ENCODE measurements at places on chromosomes 6 and 20.
A peak's percentile ranks its signal among the peaks of the same experiment; 100 is the strongest.

DNA sequence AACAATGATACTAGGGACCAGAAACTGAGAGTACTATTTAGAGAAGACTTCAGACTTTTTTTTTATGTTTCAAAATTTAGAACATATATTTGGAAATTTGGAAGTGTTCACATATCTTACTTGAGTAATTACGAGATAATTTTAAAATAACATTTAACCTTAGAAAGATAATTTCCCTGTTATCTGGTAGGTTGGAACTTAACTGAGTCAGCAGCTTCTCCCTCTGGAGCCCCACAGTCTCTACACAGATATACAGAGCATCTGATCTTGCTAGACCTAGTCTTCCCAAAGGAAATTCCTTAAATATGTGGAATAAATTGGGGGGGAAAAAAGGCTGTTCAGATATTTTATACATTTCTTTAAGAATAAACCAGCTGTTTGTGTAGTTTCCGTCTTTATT lies 48.6 kb downstream of the TSPYL4 start:
- no peak for DNase-seq

GRCh38 chr6:73747289-73747688 lies 51.3 kb downstream of the CD109 start:
- no peak for DNase-seq

DNA sequence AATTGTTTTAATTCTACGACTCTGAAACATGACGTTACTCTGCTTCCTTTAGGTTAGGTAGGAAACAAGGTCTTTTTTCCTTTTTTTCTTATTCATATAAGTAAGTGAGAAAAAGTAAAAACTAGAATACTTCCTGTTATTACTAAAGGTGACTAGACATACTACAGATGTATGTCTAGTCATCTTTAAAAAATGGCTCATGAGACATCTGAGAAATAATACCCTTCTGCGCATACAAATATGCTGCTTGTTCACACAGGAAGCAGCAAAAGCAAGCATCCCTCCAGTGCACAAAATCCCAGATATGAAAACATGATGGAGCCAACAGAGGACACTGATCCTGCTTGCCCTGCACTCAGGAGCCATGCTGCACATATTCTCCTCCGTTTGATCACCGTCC lies 699.1 kb downstream of the EPM2A start:
- no peak for DNase-seq

GRCh38 chr20:34260208-34260942 lies 19.2 kb downstream of the ASIP start:
- no peak for DNase-seq

- DNase-seq: no peak
Observed at GRCh38 chr6:124535299-124535698, 426.9 kb upstream of the RNF217 start.

DNA sequence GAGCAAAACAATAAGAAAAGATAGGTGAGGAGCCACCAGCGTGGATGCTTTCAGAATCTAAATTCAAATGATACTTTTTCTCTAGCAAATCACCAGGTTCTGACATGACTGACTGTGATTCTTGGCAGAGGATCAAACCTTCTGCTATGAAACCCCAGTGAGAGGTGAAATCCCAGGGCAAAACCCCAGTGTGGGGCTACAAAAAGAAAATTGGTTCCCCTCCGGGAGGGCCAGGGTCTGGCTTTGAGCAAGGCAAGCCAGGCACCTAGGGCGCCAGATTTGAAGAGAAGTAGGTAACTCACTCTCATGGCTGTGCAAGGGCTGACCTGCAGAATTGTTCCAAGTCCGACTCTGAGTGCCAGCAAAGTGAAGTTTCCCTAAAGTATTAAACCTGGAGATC lies 20.2 kb upstream of the RALGAPA2 start:
- DNase-seq: no peak

DNA sequence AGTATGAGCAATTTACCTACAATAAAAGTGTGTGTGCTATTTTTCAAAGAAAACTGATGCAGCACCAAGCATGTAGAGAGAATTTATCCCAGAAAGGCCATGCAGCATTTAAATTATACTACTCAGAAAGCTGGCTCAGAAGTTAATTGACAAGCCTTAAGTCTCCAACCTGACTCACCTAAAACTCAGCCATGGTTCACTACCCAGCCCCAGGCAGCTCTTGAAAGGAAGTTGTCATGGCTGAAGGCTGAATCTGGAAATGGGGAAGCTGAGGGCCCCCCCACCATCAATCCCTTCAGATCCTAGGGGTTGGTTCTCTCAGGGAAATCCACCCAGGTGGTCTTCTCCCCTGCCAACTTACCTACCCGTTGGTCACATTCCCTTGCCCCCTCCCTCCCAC lies 19.7 kb downstream of the PPIL6 start:
- DNase-seq: no peak

DNA sequence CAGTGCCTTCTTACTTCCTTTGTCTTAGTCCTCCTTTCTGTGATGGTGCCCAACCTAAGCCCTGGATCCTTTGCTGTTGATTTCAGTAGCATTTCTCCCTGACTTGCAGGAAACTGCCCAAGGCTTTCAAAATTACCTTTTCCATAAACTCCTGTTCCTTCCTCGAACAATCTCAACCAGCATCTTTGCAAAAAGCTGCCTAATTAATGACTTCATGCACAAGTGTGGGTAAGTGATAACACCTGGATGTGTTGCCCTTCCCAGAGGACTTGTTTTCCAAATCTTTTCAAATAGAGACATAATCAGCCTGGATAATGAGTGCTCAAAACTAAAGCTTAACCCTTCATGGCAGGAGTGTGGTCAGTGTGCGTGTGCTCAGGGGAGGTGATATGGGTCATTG lies 118.0 kb downstream of the PCSK2 start:
- DNase-seq: no peak

GRCh38 chr20:21104466-21104761 lies 1.7 kb downstream of the LINC00237 start:
- DNase-seq: no peak

DNA sequence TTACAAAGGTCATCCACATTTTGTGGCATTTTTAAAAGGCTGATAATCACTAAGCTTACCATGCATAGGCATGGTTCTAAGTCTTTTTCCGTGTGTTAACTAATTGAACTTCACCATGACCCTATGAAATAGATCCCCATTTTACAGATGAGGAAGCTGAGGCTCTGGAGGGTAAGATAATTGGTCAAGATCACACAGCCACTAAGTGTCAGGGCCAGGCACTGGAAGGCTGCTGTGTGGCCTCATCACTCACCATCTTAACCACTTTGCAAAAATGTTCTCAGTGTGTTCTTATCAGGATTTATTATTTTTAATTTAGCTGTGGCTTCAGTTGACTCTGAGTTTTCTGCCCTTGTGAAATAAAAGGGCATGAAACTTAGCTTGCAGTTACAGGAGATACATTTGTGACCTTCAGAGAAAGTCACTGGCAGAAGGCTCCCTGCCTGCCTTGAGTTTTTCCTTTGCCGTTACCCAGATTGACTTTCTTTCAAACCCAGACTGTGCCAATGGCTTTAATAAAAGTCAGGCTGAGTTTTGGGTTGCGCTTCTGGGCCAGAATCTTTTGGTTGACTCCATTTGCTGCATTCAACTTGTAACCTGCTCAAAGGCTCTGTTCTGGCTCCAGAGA lies 82.0 kb downstream of the EZR start:
- no peak for DNase-seq

- no peak for DNase-seq
Observed at GRCh38 chr6:74287932-74288331, 591.9 kb downstream of the CD109 start.

GRCh38 chr6:14118091-14118439 lies 493 bp downstream of the CD83 start:
- DNase-seq: no peak

DNA sequence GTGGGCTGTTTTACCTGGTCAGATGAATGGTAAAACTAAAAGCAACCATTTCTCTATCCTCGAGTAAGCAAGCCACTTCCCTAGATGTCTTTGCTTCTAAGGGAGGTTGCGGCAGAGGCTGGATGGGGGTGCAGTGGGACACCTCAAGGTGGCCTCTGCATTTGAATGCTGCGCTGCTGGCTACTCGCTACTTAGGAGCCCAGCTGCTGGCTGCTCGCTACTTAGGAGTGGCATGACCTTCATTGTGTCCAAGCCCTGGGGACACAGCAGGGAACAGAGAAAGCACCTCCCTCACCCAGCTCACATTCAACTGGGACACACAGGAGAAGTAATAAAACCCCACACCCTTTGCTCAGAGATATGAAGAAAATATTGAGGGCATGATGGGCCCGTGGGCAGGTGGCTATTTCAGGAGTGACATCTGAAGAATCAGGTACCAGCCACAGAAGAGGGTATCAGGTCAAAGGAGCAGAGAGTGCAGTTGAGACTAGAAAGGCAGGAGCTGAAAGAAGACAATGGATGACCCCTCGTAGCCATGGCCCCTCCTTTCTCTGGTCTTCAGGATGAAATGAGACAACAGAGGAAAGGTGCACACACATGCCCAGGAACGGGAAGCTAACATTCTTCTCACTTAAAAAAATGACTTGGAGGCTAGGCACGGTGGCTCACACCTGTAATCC lies 149.4 kb downstream of the ZMYND8 start:
- DNase-seq: no peak

- DNase-seq: no peak
Observed at GRCh38 chr20:9476637-9477036, 37.8 kb upstream of the LAMP5 start.

- DNase-seq: no peak
Observed at GRCh38 chr6:2962004-2962403, 9.4 kb downstream of the SERPINB6 start.

DNA sequence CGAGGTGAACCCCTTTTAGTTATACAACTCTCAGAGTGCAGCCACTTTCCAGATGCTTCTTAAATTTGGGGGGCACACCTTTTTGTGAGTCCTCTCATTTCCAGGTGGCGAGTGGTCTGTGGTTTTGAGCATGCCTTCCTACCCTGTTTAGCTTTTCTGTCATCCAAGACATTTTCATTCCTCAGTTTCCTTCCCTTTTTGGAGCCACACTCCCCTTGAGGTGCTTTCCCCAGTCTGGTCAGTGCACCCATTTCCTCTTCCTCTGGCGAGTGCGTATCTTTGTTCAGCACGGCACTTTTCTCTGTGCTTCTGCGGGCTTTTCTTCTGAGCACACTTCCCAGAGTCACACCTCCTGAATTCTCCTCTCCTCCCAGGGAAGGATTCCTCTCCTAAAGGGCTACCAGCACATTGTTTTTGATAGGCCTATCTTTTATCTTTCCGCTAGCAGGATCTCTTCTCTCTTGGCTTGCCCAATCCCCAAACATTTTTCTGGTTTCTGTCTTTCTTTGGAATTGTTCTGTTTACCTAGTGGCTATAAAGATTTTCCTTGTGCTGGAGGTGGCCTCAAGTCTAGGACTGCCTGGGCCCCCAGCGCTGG lies 1.4 kb downstream of the PHF20 start:
- no peak for DNase-seq

- peak; percentile 20 for DNase-seq
Observed at GRCh38 chr6:52233975-52234823, 10.1 kb downstream of the IL17F start.

- DNase-seq: no peak
Observed at GRCh38 chr6:142612956-142613355, 311.1 kb downstream of the ADGRG6 start.

DNA sequence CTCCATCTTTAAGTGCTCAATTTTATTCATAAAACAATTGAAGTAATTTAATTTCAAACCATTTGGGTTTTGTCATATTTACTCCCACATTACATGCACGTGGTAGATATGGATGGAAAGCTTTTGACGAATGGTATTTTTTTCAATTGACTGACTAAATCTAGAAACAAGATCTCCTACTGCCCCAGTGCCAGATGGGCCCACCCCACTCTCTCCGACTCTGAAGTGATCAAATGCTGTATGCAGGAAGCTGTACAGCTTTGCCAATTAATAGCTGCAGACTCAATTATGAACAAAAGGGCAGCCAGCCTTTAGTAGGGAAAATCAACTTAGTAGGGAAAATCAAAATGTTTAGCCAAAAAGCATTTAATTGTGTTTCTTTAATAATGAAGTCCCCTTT lies 46.2 kb downstream of the PACRG start:
- no peak for DNase-seq

DNA sequence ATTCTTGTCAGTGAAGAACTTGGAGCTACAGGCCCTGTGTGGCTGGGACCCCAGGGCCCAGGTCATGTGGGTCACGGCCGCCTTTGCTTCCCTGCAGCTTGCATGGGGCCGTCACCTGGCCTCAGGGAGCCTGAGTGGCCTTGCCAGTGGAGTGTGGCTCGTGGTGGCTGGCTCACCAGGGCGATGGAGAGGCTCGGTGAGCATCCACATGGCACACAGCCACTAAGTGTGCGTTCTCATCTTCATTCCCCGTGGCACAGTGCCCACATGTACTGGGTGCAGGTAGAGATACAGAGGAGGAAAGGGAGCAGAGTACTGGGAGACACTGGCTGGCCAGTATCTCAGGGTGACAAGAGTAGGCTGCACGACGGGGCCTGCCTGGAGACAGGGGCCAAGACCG lies 21.5 kb downstream of the MANBAL start:
- no peak for DNase-seq

- DNase-seq: no peak
Observed at GRCh38 chr20:51643390-51643789, 100.9 kb upstream of the NFATC2 start.

- DNase-seq: no peak
Observed at GRCh38 chr6:16437984-16438383, 199.6 kb downstream of the GMPR start.

DNA sequence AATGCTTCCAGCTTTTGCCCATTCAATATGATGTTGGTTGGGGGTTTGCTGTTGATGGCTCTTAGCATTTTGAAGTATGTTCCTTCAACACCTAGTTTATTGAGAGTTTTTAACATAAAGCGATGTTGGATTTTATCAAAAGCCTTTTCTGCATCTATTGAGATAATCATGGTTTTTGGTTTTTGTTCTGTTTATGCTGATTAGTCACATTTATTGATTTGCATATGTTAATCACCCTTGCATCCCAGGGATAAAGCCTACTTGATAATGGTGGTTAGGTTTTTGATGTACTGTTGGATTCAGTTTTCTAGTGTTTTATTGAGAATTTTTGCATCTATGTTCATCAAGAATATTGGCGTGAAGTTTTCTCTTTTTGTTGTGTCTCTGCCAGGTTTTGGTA lies 40.4 kb upstream of the COL9A1 start:
- no peak for DNase-seq

DNA sequence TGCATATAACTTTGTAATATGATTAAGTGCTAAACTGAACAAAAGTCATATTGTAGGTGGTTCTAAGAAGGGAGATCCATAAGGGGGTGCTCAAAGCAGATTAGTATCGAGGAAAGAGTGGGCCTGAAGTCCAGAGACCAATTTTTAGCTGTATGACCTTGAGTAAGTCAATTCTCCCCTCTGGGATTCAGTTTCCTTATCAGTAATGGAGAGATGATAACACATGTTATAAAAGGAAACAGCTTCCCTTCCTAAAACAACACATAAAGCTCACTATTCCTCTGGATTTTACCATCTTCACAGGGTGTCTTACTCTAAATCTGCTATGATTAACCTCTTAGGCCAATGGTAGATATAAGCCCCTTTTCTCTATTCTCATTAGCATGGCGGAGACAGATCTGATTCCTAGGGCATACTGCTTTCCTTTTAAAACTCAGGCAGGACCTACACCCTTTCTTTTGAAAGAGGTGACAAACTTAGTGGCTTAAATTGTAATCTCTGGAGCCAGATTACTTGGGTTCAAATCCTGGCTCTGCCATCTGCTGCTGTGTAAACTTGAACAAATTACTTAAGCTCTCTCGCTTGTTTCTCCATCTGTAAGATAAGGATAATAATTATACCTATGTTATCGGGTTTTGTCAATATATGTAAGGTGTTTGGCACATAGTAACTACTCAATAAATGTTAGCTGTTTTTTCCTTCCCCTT lies 39.5 kb downstream of the ACSS2 start:
- no peak for DNase-seq

- no peak for DNase-seq
Observed at GRCh38 chr6:37745748-37746147, 48.1 kb upstream of the MDGA1 start.

Data from Jurkat, Clone E6-1 (cell line).